Neural progenitor cell (in vitro differentiated cells): ENCODE measurements at places on chromosomes 7 and 10.

DNA sequence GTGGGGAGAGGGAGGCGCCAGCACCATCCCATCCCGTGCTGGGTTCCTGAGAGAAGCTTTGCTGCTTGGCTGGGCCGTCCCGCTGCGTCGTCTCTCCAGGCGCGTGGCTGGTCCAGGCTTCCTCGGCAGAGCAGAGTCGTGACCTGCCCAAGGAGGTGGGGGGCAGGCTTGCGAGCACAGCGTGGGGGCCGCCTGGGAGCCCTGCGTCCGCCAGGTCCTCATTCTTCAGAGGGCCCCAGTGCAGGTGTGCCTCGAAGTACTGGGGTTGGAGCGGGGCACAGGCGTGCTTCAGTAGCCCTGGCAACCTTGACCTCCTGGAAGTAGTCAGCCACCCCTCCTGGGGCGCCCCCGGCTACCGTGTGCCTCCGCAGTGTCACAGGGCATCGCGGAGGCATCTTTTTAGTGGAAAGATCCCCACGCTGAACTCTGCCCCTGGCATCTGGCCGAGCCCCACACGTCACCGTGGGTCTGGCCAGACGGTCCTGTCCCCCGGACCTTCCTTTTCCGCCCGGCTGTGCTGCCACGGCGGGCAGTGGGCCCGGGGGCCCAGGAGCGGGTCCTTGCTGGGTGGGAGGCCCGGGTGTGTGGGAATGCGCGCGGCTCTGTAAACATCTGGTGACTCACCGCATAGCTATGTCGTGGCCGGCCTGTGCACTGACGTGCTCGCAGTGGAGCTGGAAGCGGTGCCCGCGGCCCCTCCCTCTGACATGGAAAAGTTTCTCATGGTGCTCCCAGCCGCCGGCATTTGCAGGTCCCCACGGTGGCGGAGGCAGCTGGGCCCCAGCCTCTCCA, 6.4 kb downstream of the MAFK start:
- peak; percentile 83 for DNase-seq

DNA sequence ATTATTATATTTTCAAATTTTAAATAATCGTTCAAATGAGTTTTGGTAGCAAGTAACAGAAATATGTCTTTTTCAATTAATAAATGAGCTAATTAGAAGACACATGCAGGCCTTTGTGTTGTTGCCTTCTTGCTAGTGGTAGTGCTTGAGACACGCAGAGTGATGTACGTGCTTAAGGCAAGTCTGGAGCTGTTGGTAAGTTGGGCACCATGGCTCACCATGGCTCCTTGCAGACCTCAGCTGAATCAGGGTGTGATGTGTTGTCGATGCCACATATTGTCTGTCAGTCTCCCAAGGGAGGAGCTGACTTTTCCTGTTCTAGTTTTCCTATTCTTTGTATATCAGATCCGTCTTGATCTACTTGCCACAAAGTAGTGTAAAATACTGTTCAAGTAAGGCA, 8.3 kb downstream of the CDK14 start:
- no peak for DNase-seq

DNA sequence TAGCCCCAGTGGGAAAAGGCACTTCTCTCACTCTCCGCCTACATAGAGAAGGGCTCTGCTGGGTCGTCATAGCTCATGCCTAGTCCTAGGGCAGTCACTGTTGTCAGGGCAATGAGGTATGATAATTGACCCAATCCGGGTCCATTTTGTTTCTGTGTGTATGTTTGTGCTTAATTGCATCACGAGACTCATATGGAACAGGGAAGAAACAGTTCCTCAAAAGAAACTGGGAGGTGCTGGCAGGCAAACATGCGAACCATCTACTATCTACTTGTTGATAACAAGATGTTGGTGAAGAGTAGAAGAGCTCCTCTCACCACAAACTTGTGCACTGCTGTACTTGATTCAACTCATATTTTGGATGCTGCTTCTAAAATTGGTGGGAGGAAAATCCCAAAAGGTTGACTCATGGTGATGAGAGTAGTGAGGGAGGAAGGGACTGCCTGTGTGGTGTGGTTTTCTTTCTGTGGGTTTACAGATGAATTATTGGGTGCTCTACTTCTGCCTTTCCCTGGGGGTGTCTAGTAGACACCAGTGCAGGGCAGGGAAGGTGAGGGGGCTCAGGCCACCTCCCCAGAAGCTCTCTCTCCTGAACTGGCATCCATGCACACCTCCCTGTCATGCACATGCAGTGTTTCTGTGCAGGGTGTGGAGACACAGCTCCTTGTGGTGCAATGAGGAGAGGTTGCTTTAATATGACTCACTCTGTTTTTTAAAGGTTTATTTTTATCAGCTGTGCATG, 29.4 kb downstream of the LSMEM1 start:
- DNase-seq: no peak

- DNase-seq: peak; percentile 70
Measured at GRCh38 chr7:96127746-96128145, 194.2 kb downstream of the SLC25A13 start.
